B cell (primary cell): ENCODE measurements at places on chromosomes 4 and X. TPM values are rescaled to one million over a fixed set of nuclear protein-coding genes. Genes with fewer than 3 reads are reported as not detected.

- no peaks in the 10 kb centered on the region for H3K4me1 ChIP-seq
- H3K4me3 ChIP-seq = no peak overlapping the region
- H3K27ac ChIP-seq = no peak overlapping the region
- no peaks in the 10 kb centered on the region for H3K27me3 ChIP-seq
- peaks cover 54% of the 10 kb centered on the region for H3K36me3 ChIP-seq
Measured at GRCh38 chrX:40074080-40074958, 23.4 kb downstream of the BCOR start.

GRCh38 chr4:84719115-84719514 lies 136.2 kb downstream of the CDS1 start:
- no peak overlapping the region for H3K4me3 ChIP-seq
- H3K27ac ChIP-seq = no peak overlapping the region
- no peaks in the 10 kb centered on the region for H3K27me3 ChIP-seq
- no peaks in the 10 kb centered on the region for H3K4me1 ChIP-seq

DNA sequence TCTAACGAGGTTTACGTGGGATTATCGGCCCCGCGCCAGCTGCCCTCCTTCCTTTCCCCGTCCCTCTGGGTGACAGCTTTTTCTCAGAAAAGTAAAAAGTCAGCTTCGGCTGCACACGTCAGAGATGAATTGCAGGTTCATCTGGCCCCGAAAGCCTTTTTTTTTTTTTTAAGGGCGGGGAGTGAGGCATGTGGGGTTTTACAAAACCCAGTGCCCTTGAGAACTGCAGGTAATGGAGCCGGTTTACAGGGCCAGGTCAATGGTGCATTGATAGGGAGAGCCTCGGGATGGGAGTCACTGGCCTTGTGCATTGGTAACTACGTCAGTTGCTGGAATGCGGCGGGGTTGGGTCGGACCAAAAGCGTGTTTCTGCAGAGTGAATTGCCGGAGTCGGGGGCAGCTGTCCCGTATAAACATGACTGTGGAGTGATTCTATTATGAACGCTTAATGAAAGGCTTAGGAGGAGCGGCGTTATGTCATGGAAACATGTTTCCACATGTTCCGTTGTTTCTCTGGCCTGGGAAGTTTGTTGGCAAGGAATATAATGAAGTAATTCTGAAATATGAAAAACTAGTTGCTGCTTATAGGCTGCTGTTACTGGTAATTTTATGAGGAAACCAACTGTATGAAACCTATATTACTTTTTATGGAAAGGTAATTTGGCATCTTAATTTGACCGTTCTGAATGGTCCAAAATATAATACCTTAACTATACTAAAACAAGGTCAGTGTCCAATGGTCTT lies 1.1 kb downstream of the HSPA4L start:
- peaks cover 39% of the 10 kb centered on the region for H3K27me3 ChIP-seq
- peaks cover 21% of the 10 kb centered on the region for H3K4me1 ChIP-seq
- H3K27ac ChIP-seq = no peak overlapping the region
- no peaks in the 10 kb centered on the region for H3K36me3 ChIP-seq
- peak overlapping the region; percentile 60 for H3K4me3 ChIP-seq
- DNase-seq = no peak

- H3K4me3 ChIP-seq = no peak overlapping the region
- no peak for DNase-seq
- H3K27me3 ChIP-seq = no peaks in the 10 kb centered on the region
- no peaks in the 10 kb centered on the region for H3K4me1 ChIP-seq
Measured at GRCh38 chr4:149549911-149550310, 265.7 kb downstream of the IQCM start.

- no peaks in the 10 kb centered on the region for H3K4me1 ChIP-seq
- H3K27me3 ChIP-seq = no peaks in the 10 kb centered on the region
- no peak overlapping the region for H3K4me3 ChIP-seq
- no peak for DNase-seq
- peaks cover 98% of the 10 kb centered on the region for H3K36me3 ChIP-seq
- no peak overlapping the region for H3K27ac ChIP-seq
Measured at GRCh38 chr4:10082047-10082446, 34.6 kb downstream of the WDR1 start.

DNA sequence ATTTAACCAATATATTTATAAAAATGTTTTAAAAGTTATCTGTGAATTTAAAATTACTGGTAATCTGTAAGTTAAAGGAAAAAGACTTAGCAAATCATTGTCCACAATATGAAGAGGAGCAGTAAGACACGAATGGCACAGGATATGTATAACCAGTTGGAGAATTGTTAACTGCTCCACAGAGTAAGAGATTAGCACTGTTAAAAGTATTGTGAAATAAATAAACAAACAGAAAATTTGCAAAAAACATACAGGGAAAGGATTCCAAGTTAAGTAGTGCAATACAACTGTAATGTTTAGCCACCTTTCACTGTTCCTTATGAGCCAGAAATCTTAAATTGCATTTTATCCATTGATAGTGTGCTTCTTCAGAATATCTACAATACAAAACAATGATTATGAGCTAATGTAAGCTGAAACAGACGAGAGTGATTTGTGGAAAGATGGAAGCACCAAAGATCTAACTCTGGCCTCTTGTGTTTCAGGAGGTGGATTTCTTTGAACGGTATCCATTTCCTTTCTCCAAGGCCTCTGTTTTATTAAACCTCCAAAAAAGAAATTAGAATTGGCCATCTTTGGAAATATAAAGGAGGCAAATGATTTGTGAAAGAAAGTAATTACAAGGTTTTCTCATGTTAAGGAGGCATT lies 188.4 kb downstream of the UNC5C start:
- H3K27me3 ChIP-seq = no peaks in the 10 kb centered on the region
- no peaks in the 10 kb centered on the region for H3K36me3 ChIP-seq
- no peak overlapping the region for H3K4me3 ChIP-seq
- H3K4me1 ChIP-seq = no peaks in the 10 kb centered on the region

DNA sequence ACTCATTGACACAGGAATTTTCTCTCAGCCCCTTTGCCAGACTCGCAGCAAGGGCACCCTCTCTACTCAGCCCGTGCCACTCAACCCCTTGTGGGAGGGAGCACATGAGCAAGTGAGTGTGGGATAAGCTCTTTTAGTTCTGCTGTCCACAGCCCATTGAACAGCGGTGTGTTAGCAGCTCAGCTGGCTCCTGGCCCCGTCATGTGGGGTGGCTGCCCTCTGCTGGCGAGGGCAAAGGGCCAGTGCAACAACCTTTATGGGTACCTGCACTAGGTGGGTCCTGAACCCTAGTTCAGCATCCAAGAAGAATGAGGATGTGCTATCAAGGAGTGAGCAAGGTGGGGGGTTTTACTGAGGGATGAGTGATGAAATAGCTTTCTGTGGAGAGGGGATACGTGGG lies 85.0 kb upstream of the ZNF81 start:
- DNase-seq = peak; percentile 9
- H3K4me3 ChIP-seq = no peak overlapping the region
- H3K36me3 ChIP-seq = no peaks in the 10 kb centered on the region
- no peak overlapping the region for H3K27ac ChIP-seq
- H3K27me3 ChIP-seq = no peaks in the 10 kb centered on the region
- no peaks in the 10 kb centered on the region for H3K4me1 ChIP-seq

- no peaks in the 10 kb centered on the region for H3K4me1 ChIP-seq
- no peak overlapping the region for H3K27ac ChIP-seq
- no peak for DNase-seq
- H3K36me3 ChIP-seq = no peaks in the 10 kb centered on the region
- H3K27me3 ChIP-seq = peaks cover 2% of the 10 kb centered on the region
Measured at GRCh38 chr4:7971159-7971631, 31.5 kb upstream of the AFAP1 start.

DNA sequence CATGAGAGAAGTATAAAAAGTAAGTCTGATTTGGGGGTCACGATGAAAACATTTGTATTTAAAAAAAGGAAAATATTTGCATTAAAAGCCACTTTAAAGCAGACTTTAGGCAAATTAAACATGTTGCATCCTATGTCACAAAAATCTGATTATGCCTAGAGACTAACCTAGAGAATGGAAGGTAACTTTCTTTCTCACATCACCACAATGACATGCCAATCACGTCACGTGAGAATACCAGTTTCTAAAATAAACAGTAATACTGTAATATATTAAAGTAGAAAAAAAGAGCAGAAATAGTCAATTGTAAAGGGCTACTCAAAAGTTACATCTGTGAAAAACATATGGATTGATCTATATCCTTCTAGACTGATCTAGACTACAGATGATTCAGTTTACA lies 3.3 kb downstream of the CHIC2 start:
- H3K36me3 ChIP-seq = no peaks in the 10 kb centered on the region
- DNase-seq = no peak
- no peak overlapping the region for H3K4me3 ChIP-seq
- no peak overlapping the region for H3K27ac ChIP-seq

NEXMIF gene
- total RNA-seq = 2.3 and 2.5 TPM in 2 replicates

KLKB1 gene
- 0.44 and 0.73 TPM in 2 replicates for total RNA-seq

RIPPLY1 gene
- total RNA-seq = not detected in 2 replicates

SERTM2 gene
- total RNA-seq = not detected in 2 replicates

SLC6A14 gene
- total RNA-seq = not detected in 2 replicates
